Ecto neural progenitor cell (in vitro differentiated cells): ENCODE measurements at places on chromosomes 7 and 10.

GRCh38 chr7:90766814-90767564 is 170.9 kb downstream of the CDK14 start:
- peak; percentile 57 for DNase-seq

DNA sequence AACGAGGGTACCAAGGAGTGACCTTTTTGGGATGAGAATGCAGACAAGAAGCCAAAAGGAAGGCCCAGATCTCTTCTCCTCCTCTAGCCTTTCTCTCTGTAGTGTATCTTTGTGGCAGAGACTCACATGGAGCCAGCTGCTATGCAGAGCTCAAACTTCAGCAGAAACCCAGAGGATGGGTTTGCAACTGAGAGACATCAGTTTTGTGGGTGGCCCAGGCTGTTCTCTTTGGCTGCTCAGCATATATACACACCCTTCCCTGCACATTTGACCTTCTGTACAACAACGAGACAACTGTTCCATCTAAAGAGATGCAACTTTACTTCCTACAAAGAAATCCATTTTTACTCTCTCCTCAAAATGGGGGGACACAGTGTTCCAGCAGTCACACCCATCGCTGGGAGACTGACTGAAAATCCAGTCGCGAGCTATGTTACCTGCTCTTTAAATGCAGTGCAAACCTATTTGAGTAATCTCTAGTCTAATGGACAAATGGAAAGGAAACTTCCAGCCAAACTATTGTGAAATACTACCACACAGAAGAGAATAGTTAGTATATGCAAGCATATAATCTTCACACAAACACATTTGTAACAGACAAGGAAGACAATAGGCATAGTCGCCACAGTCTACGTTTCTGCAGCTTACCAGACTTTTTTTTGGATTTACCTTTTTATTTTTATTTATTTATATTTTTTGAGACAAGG is 51.2 kb downstream of the GTF2I start:
- DNase-seq = no peak

DNA sequence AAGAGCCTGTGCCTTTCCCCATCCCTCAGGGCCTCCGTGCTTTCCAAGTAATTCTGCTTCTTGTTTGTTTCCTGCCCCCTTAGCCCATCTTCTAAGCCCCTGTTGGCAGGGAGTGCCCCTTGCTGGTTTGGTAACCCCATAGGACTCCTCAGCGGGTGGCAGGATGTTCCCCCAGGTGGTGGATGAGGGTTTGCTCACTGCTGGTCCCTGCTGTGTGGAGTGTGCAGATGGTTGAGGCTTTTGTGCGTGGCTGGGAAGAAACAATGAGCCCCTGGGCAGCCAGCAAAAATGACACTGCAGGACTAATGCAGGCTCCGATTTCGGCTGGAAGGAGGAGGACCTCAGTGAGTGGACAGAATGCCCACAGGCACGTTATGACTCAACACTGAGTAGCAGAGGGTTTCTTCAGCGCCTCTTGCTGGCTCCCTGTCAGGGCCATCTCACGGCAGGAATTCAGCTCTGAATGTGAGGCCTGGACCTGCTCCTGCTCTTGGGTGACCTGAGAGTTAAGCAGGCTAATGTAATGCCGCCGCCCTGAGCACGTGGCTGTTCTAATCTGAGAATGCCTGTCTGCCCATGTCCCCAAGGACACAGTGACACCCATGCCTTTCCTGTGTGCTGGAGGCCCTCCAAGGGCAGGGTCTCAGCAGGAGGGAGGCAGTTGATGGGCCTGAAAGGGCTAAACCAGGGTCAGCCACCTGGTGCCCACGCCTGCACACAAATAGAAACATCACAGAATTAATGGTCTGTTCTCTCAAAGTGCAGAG is 16.6 kb downstream of the BAG3 start:
- DNase-seq = peak; percentile 62

DNA sequence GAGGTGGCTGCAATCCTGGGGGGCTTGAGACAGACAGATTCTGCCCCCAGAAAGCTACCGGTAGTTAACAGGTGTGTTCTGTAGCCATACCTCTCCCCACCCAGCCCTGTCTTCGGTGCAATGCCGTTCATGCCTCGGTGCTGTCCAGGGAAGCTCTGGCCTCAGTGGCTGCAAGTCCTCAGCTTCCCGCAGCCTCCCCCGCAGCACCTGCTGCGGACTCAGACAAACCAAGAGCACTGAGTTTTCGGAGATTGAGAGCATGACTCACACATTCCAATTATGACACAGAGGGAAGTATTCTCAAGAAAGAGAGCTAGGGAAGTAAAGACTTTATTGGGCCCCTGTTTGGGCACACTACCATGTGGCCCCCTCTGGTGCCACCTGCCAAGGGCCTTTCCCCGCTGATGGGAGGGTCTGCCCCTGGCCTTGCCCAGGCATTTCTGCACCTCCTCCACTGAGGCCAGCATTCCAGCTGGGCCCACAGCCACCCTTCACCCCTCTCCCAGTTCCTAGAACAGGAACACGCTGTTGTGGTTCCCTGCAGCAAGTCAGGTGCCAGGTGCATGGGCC is 30.2 kb upstream of the EZH2 start:
- DNase-seq = no peak

GRCh38 chr10:69101451-69102095 is 13.7 kb downstream of the SRGN start:
- no peak for DNase-seq

DNA sequence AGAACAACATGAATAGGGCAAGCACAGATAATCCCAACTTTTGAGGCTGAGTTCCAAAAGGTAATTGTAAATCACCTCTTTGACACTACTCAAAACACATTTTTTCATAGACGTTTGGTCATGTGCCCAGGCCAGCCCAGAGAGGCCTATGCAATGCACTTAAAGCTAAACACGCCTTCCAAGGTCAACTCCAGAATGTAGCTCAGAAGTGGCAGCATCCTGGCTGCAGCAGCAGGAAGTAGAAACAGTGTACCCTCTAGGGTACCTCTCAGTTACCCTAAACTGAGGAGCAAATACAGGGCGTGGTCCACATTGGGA is 58.7 kb downstream of the OSBPL3 start:
- no peak for DNase-seq

GRCh38 chr10:33965795-33966581 is 631.5 kb upstream of the NRP1 start:
- DNase-seq = no peak

DNA sequence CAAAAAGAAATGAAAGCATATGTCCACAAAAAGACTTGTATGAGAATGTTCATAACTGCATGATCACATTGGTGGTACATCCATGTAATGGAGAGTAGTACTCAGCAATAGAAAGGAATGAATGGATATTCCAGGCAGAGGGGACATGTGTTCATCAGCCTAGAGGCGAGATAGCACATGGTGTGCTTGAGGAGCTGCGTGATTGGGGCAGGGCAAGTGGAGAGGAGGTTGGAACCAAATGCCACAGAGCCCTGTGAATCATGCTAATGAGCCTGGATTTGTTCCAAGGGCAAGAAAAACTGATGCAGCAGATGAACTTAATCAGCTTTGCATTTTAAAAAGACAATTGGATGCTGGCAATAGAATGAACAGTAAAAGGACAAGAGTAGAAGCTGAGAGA is 73.3 kb downstream of the C10orf90 start:
- DNase-seq = no peak

DNA sequence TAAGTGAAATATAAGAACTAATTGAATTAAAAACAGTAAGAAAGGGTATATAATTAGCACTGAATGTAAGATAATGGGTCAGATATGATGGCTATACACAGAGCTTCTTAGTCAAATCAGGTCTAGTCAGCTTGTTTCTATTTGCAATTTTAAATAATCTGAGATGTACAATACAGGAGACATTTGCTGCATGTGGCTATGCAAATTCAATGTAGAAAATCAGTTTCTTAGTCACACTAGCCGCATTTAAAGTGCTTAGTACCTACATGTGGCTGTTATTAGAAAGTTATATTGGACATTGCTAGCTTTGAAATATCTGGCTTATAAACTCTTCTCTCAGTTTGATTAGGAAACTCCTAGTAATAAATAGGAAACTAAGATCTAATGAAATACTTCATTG is 25.3 kb downstream of the CCDC7 start:
- DNase-seq = no peak
